ENCODE measurements at places on chromosomes 16 and 17.
A peak's percentile ranks its signal among the peaks of the same experiment; 100 is the strongest.

- no peak for DNase-seq
Measured at GRCh38 chr17:652314-652713, 62.3 kb downstream of the VPS53 start.

- DNase-seq, result no peak
Measured at GRCh38 chr16:4981473-4981872, 23.3 kb downstream of the SEC14L5 start.

DNA sequence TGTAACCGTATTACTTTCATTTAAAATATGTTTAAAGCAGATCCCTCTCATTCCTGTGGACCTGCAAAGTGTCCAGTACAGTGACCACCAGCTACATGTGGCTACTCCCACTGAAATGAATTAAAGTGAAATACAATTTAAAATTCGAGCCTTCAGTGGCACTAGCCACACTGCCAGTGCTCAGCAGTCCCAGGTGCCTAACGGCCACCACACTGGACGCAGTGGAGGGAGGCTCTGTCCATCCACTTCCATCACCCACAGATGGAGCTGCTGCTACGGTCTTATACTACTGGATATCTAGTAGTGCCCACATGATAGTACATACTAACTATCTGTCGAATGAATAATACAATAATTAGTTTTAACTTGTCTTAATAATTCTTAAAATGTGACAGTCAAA is 2.3 kb upstream of the CBX2 start:
- DNase-seq, result no peak

- no peak for DNase-seq
Measured at GRCh38 chr17:73297934-73298861, 13.6 kb downstream of the CDC42EP4 start.

GRCh38 chr17:19316761-19317358 is 45.7 kb downstream of the B9D1 start:
- DNase-seq, result no peak

DNA sequence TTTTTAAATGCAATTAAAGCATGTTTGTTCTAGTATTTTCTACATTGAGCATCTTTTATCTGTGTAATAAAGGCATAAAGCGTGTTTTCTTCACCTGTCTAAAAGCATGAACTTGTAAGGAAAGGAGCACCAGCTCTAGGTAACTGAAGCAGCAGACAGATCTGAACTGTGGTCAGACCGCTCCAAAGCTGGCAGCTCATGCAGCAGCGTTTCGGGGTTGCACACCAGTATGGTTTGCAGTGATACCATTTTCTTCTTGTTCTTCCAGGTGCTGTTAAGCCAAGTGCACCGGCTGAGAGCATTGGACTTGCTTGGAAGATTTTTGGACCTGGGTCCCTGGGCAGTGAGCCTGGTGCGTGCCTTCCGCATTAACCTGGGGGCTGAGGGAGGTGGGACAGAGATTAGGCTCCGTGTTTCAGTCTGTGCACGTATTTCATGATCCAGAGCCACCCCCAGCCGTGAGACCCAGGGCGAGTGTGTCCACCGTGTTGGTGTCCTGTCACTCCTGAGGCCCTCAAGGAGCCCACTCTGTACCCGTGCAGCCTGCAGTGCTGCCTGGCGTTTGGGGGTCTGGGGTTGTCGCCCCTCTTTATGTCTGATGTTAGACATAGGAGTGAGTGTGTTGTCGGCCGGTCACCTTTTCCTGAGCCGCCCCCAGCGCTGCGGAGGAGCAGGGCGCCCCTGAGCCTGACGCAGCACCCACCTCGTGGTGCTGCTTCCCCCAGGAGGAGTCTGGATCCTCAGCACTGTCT is 136.3 kb upstream of the CHMP6 start:
- no peak for DNase-seq

GRCh38 chr16:75506574-75506973 is 11.3 kb upstream of the CHST6 start:
- DNase-seq, result no peak

GRCh38 chr17:11028349-11028748 is 190.5 kb upstream of the PIRT start:
- DNase-seq, result no peak

- peak; percentile 63 for DNase-seq
Measured at GRCh38 chr17:65559804-65560627, 1.4 kb downstream of the AXIN2 start.

DNA sequence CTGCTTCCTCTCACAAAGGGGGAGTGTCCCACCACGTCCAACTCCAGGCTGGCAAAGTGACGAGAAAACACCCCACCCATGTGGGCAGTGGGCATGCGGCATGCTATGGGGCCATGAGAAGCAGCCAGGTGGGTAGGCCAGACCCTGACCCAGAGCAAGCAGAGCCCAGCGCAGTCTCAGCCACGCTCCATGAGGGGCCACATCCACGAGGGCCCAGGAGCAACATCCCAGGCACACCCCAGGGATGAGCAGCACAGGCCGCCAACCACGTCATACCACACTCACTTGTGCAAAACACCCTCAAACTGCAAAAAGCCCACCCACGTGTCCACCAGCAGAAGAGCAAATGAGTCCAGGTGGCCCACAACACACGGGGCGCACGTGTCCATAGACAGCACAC is 117.0 kb downstream of the ZNF778 start:
- DNase-seq, result no peak

GRCh38 chr17:27459433-27459832 is 3.2 kb downstream of the KSR1 start:
- DNase-seq, result no peak

GRCh38 chr16:4918781-4919251 is 18.1 kb downstream of the PPL start:
- DNase-seq, result no peak

GRCh38 chr16:1283996-1284616 is 25.3 kb upstream of the UBE2I start:
- no peak for DNase-seq

DNA sequence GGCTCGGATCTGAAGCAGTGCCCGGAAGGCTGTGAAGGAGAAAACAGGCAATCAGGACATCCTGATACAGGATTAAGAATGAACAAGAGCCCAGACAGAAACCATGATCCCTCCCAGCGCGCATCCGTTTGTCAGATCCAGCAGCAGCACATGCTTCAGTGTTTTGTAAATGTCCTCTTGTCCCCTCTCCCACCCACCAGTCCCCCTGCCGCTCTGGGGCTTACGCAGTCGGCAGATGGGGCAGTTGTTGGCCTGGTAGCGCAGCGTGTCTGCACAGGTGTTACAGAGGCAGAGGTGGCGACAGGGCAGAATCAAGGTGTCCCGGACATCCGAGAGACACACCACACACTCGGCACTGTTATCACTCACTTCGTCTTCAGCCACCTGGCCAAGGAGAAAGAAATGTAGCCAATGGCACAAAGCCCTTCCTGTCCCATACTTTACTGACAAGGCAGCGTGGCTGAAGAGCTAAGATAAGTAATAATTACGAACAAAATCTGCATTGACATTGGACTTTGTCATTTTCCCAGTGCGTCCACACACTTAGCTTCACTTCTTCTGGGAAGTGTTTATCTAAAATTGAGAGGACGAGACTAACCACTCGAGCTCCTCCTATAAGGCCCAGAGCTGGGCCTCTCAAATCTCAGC is 20.7 kb upstream of the FOXJ1 start:
- DNase-seq, result no peak

DNA sequence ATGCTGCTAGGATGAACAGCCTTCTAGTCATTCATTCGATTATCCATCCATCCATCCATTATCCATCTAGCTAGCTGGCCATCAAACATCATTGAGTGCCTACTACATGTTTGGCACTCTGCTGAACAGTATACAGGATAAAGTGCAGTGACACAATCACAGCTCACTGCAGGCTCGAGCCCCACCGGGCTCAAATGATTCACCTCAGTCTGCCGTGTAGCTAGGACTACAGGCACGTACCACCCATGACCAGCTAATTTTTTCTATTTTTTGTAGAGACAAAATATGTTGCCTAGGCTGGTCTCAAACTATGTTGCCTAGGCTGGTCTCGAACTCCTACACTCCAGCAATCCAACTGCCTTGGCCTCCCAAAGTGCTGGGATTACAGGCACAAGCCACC is 50.0 kb downstream of the SSH2 start:
- no peak for DNase-seq

DNA sequence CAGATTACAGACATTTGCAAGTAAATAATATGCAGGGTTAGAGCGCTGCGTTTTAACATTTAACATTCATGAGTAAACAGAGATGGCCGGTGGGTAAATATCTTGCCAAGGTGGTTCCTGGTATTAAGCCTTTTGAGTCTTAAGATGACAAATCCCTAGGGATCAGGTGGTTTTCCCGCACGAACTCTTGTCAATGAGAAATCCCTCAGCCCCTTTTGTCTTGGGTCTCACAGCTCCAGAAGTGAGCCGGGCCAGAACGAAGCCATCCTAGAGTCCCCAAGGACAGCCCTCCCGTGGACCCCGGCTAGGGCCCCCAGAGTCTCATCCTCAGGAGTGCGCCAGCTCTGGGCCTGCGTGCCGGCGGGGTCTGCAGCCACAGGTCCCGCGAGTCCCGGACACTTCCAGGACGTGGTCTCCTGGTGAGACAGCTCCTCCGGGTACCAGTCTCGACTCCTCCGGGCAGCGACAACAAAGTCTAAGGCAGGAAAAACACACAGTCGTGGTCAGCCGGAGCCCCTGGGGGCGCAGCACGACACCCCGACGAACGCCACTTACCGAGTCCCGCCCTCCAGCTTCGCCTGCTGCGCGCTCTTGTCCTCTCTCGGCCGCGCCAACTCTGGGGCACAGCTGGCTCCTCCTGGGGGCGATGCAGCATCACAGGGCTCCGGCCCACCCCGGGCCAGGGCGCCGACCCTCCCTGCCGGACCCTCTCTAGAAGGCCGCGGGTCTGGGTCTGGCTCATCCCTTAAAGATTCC is 13.3 kb downstream of the MIS12 start:
- DNase-seq, result no peak

DNA sequence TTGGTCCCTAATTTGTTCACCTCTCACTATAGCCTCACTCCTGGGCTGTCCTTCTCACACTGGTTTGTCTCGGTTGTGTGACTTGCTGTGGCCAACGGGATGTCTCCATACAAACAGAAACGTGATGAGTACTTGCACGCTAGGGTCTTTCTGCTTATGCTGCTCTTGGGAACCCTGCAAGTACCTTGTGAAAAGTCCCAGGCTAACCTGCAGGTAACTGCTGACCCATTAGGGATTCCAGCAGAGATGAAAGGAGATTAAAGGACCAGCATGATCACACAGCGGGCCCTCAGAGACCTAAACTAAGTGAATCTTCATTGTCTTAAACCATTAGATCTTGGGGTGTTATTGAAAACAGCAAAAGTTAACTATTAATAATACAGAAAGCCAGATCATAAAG is 562.8 kb upstream of the GOT2 start:
- no peak for DNase-seq
